ENCODE measurements at places on chromosomes 12 and 14. TPM values are rescaled to one million over a fixed set of nuclear protein-coding genes. Genes with fewer than 3 reads are reported as not detected.

DNA sequence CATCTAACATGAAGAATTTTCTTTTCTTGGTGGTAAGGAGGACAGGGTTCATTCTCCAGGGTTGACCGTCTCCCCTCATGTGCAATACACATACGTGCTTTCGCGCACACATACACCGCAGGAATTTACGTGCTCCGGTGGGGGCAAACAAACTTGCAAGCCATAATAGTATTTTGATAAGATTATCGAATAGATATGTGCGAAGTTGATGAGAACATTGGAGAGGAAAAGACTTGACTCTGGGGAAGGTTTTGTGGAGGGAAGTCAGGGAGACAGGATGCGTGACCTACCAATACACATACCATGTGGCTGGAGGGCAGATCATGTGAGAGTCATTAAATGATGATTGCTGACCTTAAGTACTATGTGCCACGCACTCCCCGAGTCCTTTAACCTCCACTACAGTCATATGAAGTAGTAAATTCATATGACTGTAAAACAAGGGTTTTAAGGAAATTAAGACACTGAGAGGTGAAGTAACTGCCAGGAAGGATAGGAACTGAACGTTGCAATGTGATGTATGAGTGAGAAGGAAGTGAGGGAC lies 921 bp downstream of the RAD51B start:
- no peaks in the 10 kb centered on the region for H3K4me1 ChIP-seq
- no peak overlapping the region for H3K27ac ChIP-seq
- H3K27me3 ChIP-seq, result no peaks in the 10 kb centered on the region
- DNase-seq, result no peak
- H3K4me3 ChIP-seq, result peak overlapping the region; percentile 70

GRCh38 chr14:24063263-24063836 lies 8.0 kb upstream of the CPNE6 start:
- no peak for DNase-seq
- H3K4me3 ChIP-seq, result no peak overlapping the region
- H3K36me3 ChIP-seq, result no peaks in the 10 kb centered on the region
- no peak overlapping the region for H3K27ac ChIP-seq

DNA sequence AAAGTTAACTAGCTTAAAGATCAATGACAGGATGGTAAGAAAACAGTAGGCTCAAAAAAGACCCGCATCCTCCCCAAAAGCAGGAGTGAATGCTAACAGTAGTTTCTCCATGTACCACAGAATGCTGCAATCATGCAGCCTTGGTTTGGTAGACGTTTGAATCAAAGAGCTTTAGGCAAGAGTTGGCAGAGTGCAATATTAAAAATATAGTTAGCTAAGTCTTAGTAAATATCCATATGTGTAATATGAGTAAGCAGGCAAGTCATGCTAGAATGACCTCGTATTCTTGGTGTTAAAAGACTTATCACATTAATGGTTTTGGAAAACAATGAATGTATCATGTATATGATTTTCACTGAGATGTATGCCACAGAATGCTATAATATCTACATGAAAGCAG lies 18.8 kb upstream of the KLRF1 start:
- no peak overlapping the region for H3K4me3 ChIP-seq
- DNase-seq, result no peak
- H3K4me1 ChIP-seq, result no peaks in the 10 kb centered on the region
- H3K27ac ChIP-seq, result no peak overlapping the region

DNA sequence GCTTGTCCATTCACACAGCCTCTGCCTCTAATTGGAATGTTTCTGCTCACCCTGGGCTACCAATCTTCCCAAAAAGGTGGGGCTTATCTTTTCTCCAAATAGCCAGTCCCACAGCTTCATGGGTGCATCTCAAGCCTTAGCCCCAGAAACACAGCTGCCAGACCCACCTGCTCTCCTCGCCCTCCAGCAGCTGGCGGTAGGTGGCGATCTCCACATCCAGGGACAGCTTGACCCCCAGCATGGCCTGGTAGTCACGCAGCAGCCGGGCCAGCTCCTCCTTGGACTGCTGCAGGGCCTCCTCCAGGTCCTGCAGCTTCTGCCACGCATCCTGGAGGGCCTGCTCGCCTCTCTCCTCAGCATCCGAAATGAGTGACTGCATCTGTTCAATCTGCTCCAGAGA lies 11.1 kb downstream of the KRT77 start:
- H3K27me3 ChIP-seq, result no peaks in the 10 kb centered on the region
- H3K27ac ChIP-seq, result no peak overlapping the region
- DNase-seq, result no peak
- H3K4me3 ChIP-seq, result no peak overlapping the region
- H3K4me1 ChIP-seq, result peaks cover 5% of the 10 kb centered on the region

GRCh38 chr12:100437038-100437841 lies 36.4 kb upstream of the NR1H4 start:
- H3K4me1 ChIP-seq, result no peaks in the 10 kb centered on the region
- no peaks in the 10 kb centered on the region for H3K36me3 ChIP-seq
- no peaks in the 10 kb centered on the region for H3K27me3 ChIP-seq
- DNase-seq, result no peak

The SPX gene
- not detected for total RNA-seq

The PLXNC1 gene
- 1.8 TPM for total RNA-seq
